ENCODE measurements at places on chromosomes 5 and 9.

DNA sequence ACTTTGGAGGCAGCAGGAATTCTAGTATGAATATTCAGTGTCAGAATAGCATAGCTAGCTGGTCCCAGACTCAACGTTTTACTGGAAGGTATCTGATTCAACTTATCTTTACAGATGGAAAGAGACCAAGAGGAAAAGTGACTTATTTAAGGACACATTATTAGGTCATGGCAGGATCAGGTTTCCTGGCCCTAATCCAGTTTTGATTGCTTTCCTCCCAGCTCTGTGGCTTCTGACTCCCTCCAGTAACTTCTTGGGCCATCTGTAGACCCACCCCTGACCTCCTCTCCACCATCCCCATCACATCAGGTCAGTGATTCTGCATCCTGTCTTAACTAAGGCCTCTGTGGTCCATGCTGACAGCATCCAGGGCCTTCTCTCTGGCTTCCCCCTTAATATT, 38.4 kb downstream of the SH3TC2 start:
- DNase-seq = no peak

- no peak for DNase-seq
Measured at GRCh38 chr5:14675865-14676300, 11.4 kb downstream of the OTULIN start.

- DNase-seq = no peak
Measured at GRCh38 chr9:113481176-113481787, 17.8 kb downstream of the RGS3 start.

DNA sequence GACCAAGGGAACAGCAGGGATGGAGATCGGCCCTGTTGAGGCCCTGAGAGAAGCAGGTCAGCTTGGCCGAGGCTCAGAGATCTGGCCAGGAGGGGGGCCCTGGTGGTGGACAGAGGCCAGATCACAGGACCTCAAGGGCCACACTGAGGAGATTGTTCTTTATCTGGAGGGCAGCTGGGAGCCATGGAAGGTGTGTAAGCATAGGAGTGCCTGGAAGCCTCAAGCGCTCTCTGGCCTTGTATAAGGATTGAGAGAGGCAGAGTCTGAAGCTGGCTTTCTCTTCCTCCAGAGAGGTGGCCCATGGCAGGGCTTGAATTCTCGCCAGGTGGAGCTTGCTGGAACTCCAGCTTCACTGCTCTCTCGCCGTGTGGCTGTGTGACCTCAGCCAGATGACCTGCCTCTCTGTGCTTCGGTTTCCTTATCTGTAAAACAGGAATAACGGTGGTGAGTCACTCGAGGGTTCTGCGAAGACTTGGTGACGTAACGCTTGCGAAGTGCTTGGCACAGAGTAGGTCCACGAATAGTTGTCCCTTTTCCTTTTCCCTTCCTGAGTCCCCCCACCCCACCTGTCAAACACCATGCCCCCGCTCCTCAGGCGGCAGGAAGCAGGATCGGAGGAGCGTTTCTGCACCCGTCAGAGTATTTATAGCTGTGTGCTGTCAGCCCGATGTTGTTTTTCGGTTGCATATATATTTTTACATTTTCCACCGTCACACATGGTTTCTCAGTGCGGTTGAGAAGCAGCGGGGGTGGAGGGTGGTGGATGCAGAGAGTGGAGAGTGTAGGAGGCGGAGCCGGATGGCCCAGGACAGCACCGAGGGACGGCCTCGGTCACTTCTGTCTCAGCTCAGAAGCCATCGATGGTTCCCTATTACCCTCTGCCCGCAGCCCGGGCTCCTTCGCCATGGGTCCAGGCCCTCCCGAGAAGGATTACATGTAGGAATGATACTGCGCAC, 17.0 kb upstream of the CRB2 start:
- no peak for DNase-seq

DNA sequence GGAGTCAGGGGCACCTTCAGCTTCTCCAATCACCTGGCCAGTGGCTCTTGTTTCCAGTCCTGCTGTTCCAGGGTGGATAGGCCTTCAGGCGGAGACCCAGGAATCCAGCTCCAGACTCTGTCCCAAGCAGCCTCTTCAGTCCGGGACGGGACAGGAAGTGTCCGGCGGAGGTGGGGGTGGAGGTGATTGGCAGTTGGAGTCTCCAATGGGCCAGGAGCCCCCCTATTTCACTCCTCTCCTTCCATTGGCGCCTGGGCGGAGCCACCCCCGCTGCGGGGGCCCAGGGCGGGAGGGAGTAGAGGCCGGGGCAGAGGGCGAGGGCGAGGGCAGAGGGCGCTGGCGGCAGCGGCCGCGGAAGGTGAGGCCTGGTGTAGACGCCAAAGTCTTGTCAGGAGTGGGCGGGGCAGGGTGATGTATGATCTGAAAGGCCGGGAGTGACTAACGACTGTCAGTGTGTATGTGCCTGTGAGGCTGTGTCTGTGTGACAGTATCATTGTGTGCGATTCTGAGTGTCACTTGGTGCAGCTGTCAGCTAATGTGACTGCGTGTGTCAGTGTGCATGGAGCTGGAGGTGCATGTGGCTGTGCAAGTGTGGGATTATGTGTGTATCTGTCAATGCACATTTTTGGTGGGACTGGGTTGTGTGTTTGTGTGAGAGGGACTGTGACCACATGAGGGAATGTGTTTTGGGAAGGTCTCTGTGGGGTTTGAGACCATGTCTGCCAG, at the start of gene IL11RA:
Gene IL11RA, plus strand, starts transcription at position 310 of the 726 bp plus-strand sequence. CDS start 3,033 bp downstream, outside the sequence.
- DNase-seq = no peak

DNA sequence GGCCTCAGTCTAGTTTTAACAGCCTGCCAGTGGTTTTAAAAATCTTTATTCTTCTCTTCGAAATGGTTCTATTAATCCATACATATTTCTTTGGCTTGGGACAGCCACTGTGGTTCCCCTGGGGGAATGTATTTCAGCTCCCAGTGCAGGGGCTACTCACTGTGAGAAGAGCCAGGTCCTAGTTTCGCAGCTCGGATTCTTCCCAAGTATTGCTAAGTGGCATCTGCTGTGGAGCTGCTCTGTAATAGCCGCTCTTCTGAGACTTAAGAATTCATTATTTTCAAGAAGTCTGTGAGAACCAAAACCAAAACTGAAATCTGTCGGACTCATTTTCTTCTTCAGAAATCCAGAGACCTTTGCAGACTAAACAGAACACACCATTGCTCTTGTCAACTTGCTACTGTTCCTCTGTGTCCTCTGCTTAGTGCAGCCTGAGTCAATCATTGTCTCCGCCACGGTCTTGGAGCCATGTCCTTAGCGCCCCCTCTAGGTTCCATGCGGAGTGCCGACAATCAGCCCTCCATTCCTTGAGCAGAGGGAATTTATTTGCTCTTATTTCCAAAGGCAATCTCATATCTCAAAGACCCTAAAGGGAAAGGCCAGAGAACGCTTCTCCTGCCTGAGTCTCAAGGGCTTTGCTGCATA, 478.2 kb downstream of the SPATA31D1 start:
- peak; percentile 56 for DNase-seq

GRCh38 chr5:138626333-138626944, 51.2 kb upstream of the HSPA9 start:
- DNase-seq = no peak

DNA sequence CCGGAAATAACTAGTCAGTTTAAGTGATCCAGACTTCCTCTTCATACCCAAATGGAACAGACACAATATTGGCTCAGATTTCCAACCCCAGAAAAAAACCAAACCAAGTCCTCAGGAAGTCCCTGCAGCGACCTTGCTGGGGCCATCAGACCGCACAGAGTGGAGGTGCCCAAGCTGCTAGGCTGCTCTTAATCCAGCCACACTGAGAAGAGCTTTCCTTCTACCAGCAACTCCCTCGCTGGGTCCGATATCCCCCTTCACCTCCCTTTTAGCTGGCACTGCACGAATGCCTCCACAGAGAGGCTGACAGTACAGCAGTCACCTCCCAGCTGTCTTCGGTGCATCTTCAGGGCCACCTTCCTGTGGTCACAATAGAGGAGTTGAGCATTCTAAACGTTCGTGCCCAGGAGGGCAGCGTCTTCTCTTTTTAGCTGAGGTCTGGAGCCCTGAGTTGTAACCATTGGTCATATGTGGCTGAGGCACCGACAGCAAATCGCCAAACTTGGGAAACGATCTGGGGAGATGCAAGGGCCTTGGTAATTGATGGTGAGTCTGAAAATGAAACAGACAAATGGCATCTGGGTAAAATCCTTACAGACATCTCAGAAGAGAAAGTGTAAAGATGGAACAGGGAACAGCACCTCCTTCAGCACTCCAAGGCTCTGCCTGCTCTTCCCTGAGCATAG, 5.7 kb downstream of the NAIF1 start:
- no peak for DNase-seq

DNA sequence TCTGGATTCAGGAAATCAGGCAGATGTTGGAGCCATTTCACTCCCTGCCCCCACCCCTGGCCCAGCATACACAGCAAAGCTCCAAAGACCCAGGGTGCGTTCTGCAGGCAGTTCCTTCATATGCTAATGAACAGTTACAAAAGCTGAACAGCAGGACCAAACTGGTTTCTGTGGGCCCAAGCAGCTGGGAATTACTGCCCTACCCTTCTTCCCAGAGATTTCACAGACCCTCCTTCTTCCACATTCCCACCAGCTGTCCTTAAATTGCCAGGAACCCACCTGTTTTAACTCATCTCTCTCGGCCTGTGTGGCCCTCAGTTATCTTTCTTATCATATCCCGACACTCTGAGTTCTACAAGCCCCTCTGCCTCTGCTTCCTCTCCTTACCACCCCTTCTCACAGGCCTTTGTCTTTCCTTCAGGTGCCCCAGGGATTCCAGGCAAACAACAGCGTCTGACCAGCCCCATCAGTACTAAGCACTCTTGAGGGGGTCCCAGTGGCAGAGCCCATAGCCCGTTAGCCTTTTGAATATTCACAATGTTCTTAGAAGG, 10.6 kb upstream of the F2RL1 start:
- peak; percentile 84 for DNase-seq

GRCh38 chr9:121545150-121545874, 45.7 kb upstream of the GGTA1 start:
- DNase-seq = no peak

DNA sequence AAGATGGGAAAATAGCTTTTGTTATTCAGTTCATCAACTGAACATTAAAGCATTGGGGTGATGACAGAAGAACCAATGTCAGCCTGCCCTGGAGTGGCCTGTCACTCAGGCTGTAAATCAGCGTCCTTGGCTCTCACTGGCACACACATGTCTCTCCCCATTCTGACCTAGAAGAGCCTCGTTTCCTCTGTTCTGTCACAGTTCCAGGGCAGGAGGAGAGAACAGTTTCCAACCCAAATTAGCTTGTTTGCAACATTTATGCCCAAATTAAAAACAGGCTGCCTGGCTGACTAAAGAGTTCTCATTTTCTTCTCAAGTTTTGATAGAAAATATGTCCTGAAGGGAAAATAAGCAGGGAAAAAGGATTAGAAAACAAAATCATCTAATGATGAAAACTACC, 520.1 kb downstream of the CHSY3 start:
- DNase-seq = no peak

- DNase-seq = no peak
Measured at GRCh38 chr5:124514956-124515355, 231.5 kb downstream of the ZNF608 start.

GRCh38 chr5:2282893-2283292, 400.2 kb upstream of the IRX4 start:
- peak; percentile 52 for DNase-seq

GRCh38 chr5:59560553-59560952, 333.0 kb downstream of the PDE4D start:
- DNase-seq = no peak

DNA sequence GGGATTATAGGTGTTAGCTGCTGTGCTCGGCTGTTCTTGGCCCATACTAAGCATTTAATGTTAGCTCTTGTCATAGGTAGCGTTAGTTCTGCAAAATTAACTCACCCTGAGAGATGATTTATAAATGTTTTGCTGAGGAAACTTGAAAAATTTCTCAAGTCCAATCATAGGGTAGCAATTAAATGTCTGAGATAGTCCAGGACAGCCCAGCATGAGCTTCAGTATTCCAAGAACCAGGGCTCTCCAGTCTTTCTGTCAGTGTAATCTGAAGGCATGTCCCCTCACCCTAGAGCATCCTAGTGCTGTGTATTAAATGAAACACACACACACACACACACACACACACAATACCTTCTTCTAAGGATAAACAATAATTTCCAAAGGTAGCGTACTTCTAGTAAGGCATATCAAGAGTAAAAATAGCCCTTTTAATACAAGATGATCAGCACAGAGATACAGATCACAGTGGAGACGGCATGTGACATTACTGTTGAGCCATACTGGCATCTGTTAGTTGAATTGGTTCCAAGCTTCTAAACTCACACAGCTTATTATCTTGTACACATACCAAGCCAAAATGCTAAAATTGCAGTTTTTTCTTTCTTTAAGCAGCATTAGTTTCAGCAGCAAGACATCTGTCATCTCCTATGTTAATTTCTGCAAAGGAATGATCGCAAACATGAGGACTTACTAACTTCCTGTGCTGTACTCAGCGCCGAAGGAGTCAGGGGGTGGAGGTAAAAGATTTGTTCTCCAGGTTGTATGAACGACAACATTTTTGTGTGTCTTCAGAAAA, 46.3 kb upstream of the JMY start:
- peak; percentile 4 for DNase-seq

DNA sequence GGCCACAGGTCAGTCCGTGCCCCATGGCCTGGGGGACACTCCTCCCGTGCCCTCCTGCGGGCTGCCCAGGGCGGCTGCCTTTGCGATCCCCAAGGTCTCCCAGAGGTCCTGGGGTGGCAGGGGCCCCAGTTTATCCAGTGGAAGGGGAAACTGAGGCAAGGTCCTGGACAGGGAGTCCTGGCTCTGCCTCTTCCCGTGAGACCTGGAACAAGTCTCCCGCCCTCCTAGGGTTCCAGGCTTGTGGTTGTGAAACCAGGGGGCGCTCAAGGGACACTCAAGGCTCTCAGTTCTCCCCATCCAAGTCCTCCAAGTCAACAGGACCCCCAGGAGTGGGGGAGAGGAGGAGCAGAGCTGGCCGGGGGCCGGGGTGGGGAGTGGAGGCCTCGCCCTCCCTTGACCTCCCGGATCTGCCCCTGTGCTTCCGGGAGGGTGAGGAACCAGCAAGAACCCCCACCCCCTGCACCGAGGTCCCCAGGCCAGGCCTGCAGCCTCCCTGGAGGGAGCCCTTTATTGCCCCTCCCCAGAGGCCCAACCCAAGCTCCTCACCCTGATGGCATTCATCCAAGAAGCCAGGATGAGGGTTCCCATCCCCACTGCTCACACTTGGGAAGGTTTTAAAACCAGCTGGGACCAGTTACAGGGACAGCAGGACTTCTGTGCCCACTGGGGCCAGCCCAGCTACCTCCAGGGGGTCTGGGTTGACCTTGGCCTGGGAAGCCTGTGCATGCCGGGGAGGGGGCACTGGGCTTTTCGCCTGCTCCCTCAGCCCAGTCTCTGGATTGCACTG, 24.7 kb upstream of the TMEM250 start:
- DNase-seq = peak; percentile 77

DNA sequence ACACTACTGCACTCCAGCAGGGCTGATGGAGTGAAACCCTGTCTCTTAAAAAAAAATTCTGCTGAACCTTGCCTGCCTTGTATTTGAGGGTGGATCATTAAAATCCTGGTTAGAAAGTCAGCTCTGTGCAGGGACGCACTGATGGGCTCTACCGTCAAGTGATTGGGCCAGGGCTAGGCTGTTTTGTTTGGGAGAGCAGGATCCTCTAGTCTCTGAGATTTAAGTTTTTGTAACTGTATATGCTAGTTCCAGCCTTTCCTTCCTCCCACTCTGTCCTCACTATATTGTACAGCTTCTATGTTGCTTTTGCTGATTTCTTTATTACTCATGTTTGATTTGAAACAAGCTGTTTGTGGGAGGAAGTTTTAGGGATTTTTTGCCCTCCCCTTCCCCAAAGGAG, 11.5 kb downstream of the DDX4 start:
- no peak for DNase-seq

- no peak for DNase-seq
Measured at GRCh38 chr5:124156415-124156996, 589.9 kb downstream of the ZNF608 start.
